ENCODE measurements at places on chromosomes 5 and 9. TPM values are rescaled to one million over a fixed set of nuclear protein-coding genes. Genes with fewer than 3 reads are reported as not detected.

Gene ADGRD2
- not detected for total RNA-seq

Gene PCDHA1
- total RNA-seq = not detected

Gene SHISAL2B
- not detected for total RNA-seq

Gene JADE2
- 73.5 TPM for total RNA-seq

Gene MYMK
- not detected for total RNA-seq

Gene SPATA6L
- 0.83 TPM for total RNA-seq

Gene SPATA31D4
- not detected for total RNA-seq

Gene PAEP
- not detected for total RNA-seq

Gene OMD
- not detected for total RNA-seq

Gene PCDHGA1
- 0.05 TPM for total RNA-seq

Gene EPB41L4B
- 0.18 TPM for total RNA-seq

Gene PDGFRB
- total RNA-seq = 9.0 TPM

Gene PDE6A
- not detected for total RNA-seq

Gene MEIKIN
- 2.2 TPM for total RNA-seq

Gene TRPM3
- not detected for total RNA-seq

Gene THBS4
- 3.6 TPM for total RNA-seq

Gene PELO
- total RNA-seq = 20.6 TPM

Gene OLFM1
- not detected for total RNA-seq

Gene GALNT12
- 2.2 TPM for total RNA-seq

Gene WDR38
- total RNA-seq = not detected

Gene OR1J2
- total RNA-seq = not detected

Gene WNK2
- total RNA-seq = not detected

Gene FIBCD1
- not detected for total RNA-seq

Gene SLC36A3
- not detected for total RNA-seq

Gene PCDHA9
- not detected for total RNA-seq

Gene SLIT3
- total RNA-seq = not detected

Gene SLC6A7
- total RNA-seq = not detected

Gene CTXN3
- total RNA-seq = not detected

Gene CFAP77
- not detected for total RNA-seq

Gene CORO2A
- total RNA-seq = 7.8 TPM

Gene NIPAL4
- total RNA-seq = 0.10 TPM

Gene ZNF169
- total RNA-seq = 7.2 TPM

Gene PRELID1
- total RNA-seq = 153 TPM

Gene CYSRT1
- 0.86 TPM for total RNA-seq

Gene FBP2
- total RNA-seq = not detected

Gene C9orf50
- not detected for total RNA-seq

Gene SOHLH1
- total RNA-seq = not detected

Gene ORM1
- total RNA-seq = not detected

Gene FAM120A
- total RNA-seq = 138 TPM

Gene DBH
- not detected for total RNA-seq

Gene PCDHA6
- not detected for total RNA-seq

Gene IRX4
- total RNA-seq = not detected

Gene ZNF883
- 0.30 TPM for total RNA-seq

Gene MUSK
- not detected for total RNA-seq

Gene AUH
- 34.8 TPM for total RNA-seq

Gene WWC1
- total RNA-seq = not detected
